ENCODE measurements at places on chromosomes 3 and 15.

DNA sequence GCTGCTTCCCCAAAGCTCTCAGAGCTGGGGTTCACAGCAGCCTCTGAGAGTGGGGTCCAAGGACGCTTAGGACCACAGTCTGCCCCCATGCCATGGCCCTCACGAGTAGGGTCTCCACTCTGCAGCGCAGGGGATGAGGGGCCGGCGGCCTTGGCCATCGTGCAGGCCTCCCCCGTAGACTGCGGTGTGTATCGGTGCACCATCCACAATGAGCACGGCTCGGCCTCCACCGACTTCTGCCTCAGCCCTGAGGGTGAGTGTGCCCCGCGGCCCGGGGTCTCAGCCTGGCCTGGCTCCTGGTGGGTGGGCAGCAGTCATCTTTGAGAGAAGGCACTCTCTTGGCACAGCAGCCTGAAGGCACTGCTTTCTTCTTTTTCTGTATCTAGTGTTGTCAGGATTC lies 24.8 kb upstream of the SLC28A1 start:
- no peak for DNase-seq

GRCh38 chr3:129597087-129597999 lies 9.1 kb downstream of the PLXND1 start:
- DNase-seq, result no peak

GRCh38 chr3:52262447-52262846 lies 16.0 kb downstream of the WDR82 start:
- DNase-seq, result no peak

GRCh38 chr3:59802045-59802444 lies 752.2 kb upstream of the CFAP20DC start:
- no peak for DNase-seq

DNA sequence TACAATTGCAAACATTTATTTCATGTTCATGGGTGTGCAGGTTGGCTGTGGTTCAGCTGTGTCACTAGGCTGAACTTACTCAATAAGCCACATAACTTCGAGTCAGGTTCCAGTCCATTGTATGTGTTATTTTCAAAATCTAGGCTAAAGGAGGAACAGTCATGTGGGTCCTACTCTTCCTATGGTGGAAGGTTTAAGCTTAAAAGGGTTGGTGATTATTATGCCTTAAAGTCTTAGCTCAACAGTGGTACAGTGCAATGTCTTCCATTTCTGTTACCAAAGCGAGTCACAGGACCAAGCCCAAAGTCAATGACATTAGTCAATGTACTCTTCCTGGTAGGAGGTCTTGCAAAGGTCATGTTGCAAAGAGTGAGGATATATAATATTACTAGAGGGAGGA lies 78.2 kb downstream of the ATG7 start:
- peak; percentile 11 for DNase-seq

DNA sequence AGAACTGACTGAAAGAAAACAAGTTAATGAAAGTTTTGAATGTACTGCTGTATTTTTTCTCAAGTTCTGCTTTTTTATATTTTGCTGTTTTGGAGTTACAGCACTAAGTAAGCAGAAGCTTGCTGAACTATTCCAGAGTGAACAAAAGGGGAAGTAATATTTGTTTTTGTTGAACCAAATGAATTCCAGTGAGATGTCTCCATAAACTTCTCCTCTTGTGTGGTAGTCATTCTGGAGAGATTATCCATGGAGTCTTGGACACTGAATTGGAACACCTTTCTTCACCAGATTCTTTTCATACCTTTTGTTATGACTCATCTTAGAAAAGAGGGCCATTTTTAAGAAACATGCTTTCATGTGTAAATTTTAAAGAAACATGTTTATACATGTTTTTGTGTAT lies 8.8 kb downstream of the ANKUB1 start:
- peak; percentile 89 for DNase-seq

DNA sequence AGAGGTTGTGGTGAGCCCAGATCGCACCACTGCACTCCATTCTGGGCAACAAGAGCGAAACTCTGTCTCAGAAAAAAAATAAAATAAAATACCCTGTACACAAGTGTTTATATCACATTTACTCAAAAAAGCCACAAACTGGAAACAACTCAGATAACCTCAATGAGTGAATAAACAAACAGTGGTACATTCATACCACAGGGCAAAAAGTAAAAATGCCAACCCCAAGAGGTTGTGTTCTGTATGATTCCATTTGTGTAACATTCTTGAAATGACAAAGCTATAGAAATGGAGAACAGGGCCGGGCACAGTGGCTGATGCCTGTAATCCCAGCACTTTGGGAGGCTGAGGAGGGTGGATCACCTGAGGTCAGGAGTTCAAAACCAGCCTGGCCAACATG lies 12.9 kb downstream of the EDC3 start:
- no peak for DNase-seq

DNA sequence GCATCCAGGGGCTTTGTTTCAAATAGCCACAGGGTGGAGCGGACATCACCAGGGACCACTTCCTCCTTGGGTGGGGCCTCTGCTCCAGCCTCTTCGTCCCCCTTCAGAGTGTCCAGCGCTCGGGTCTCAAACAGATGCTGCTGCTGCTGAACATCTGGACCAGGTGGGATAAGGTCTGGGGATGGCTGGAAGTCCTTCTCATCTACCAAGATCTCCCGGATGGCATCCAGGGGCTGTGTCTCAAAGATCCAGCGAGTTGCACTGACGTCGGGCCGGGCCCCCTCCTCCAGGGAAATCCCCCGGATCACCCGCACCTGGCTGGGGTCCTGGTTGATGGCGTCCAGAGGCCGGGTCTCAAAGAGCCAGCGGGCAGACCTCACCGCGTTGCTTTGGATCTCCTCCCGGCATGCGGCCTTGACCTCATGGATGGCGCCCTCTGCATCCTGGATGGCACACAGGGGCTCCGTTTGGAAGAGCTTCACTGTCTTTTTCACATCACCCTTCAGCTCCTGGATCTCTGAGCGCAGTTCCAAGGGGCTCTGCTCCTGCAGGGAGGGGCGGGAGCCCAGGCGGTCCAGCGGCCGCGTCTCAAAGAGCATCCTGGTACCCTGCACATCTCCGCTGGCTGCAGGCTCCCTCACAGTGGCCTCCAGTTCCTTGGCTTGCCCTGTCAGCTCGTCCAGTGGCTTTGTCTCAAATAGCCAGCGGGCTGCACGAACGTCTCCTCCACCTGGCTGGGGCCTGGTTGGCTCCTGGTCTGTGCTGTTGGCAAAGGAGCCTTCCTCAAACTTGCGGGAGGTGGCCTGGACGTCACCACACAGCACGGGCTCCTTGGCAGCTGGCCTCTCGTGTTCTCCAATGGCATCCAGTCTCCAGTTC lies 3.9 kb downstream of the XIRP1 start:
- DNase-seq, result no peak

- no peak for DNase-seq
Measured at GRCh38 chr3:24604215-24604614, 109.6 kb upstream of the THRB start.

All from MV-4-11 (cell line).